Pancreas (tissue), 10 donors: ENCODE measurements at places on chromosomes 2 and 18. TPM values are rescaled to one million over a fixed set of nuclear protein-coding genes. Genes with fewer than 3 reads are reported as not detected.

The ITPRIPL1 gene
- 0.38 TPM for polyA plus RNA-seq

The GCKR gene
- 1.5 TPM for polyA plus RNA-seq

The ME2 gene
- polyA plus RNA-seq = 9.9 TPM

The CTAGE1 gene
- polyA plus RNA-seq = not detected

The GRHL1 gene
- 0.95 TPM for polyA plus RNA-seq

The SPP2 gene
- not detected for polyA plus RNA-seq
